ENCODE measurements at places on chromosomes 12 and 14. TPM values are rescaled to one million over a fixed set of nuclear protein-coding genes. Genes with fewer than 3 reads are reported as not detected.

DNA sequence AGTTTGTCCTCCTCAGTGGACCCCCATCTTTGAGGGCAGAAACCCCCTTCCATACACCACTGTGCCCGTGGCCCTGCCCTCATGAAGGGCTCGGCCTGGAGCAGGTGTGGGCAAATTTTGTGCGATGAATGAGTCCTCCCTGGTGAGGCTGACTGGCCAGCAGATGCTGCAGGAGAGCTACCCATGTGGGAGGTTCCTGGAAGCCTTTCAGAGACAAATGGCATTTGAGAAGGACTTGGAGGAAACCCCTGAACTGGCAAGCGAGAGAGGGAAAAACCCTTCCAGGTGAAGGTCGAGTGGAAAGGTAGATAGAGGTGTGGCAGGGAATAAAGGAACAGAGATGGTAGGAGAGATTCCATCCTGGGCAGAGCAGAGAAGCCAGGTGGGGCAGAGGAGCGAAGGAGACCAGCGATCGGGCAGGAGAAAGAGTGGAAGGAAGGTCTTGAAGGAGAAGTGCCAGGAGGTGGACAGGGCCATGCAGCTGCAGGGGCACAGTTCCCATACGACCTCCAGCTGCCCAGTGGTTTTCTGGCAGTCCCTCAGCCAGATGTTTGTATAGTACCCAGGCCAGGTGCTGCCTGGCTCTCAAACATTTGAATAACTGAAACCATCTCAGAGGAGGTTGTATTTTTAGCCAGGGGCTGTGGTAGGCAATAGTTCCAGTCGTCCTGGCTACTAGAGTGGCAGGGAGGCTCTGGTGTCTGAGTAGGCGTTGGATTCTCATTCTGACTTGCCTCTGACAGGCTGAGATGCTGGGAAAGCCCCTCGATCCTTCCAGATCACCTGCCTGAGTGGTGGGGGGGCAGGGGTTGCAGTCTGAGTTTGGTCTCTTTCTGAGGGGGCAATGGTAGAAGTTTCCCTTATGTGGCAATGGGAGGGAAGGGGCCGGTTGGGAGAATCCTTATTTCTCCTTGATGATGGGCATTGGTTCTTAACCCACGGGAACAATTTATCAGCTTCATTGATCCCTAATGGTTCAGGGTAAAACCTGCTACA lies 40.1 kb downstream of the FBXL14 start:
- DNase-seq = no peak

GRCh38 chr12:46264057-46264456 lies 4.8 kb downstream of the SLC38A1 start:
- no peak for DNase-seq

DNA sequence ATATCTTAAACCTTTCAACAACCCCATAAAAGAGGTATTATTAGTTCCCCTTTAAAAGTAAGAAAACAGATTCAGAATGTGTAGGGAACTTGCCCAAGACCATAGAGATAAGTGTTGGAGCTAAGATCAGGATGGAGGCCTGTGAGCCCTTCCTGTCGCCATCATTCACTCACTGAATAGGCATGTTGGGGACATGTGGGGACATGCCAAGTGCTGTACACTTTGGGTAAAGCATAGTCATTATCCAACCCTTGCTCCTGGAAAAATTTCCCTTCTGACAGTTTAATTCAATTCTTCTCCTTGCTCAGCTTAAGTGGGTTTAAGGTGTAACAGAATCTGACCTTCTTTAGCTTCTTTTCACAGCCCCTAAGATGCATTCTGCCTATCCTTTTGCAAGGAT lies 28.0 kb upstream of the C12orf42 start:
- DNase-seq = no peak

USP44 gene
- 1.9 TPM for total RNA-seq

DNA sequence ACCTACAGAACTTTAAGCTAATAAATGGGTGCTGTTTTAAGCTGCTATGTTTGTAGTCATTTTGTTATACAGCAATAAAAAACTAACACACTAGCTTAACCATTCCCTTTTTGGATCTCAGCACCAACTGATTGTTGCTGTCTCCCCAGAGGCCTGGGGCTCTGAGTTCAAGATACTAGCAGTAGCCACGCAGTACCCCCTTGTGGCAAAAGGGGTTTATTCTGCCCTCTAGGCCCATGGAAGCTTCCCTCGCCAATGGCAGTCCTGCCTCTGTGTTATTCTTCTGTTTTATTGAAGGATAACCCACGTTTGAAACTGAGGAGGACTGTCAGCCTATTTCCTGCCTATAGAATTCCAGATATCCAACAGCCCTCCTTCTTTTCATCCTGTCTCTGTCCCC lies 455.3 kb upstream of the ATP2B1 start:
- DNase-seq = no peak
